Stimulated activated CD8-positive, alpha-beta memory T cell treated with anti-CD3 and anti-CD28 coated beads, Interleukin-7, amount 100 ng/mL, for 48 hours (primary cell): ENCODE measurements at places on chromosomes 2 and 18.

DNA sequence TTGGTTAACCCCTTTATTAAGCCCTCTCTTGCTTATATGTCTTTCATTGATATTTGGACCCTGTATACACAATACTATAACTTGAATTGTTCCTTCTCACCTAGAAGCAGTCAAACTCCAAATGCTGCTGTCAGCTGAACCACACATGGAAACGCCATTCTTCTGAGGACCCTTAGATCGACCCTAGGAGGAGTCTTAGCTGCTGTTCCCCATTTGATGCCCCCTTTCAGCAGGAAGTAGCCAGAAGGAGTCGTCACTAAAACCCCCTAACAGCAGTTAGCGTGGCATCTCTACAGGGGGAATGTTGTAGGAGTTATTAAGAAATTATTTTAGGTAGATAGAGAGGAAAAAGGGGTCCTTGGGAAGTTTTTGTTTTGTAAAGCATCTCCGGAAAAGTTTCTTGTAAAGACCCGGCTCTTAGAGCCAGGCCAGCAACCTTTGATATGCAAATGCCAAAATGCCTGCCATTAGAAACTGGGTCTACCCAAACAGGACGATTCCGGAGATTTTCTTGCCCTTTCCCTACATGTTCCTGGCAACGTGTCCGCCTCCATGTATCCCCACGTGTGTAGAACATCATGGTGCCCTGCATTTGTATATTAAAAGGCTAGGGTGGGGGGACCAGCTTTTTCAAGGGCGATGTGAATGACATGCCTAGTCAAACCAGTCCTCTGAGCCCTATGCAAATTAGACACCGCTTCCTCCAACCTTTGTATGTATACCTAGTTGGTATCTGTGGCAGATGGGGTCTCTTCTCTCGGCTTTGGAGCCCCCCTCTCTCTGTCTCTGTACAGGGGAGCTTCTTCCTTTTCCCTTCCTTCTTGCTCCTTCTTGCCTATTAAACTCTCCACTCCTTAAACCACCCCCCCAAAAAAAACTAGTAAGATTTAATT lies 638.4 kb upstream of the POU3F3 start:
- no peak for DNase-seq

- no peak for DNase-seq
Measured at GRCh38 chr2:43361286-43361685, 134.9 kb upstream of the ZFP36L2 start.

GRCh38 chr2:181742922-181743722 lies 62.8 kb upstream of the NEUROD1 start:
- DNase-seq: peak; percentile 5

DNA sequence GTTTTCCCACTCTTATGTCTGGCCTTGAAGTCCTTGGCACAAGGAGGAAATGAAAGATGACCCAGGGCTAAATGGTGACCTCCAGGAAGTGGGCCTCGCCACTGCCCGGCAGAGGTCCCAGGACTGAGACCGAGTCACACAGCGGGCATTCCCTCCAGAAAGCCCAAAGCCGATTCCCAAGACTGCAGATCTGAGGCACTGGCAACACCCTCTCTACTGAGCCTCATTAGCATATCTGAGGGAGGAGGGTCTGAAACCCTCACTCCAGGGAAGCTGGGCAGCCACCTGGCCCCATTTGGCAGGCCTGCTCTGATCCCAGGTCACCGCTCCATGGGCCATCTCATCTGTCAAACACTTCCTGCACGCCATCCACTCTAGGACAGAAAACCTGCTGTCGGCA lies 29.1 kb downstream of the FAM178B start:
- no peak for DNase-seq

- DNase-seq: peak; percentile 78
Measured at GRCh38 chr2:219176818-219177551, at the start of gene CNPPD1. Gene CNPPD1 (minus strand): TSS chr2:219176925. CDS start chr2:219176828, 97 bp downstream.

- no peak for DNase-seq
Measured at GRCh38 chr2:235485362-235485761, 8.5 kb upstream of the AGAP1 start.

DNA sequence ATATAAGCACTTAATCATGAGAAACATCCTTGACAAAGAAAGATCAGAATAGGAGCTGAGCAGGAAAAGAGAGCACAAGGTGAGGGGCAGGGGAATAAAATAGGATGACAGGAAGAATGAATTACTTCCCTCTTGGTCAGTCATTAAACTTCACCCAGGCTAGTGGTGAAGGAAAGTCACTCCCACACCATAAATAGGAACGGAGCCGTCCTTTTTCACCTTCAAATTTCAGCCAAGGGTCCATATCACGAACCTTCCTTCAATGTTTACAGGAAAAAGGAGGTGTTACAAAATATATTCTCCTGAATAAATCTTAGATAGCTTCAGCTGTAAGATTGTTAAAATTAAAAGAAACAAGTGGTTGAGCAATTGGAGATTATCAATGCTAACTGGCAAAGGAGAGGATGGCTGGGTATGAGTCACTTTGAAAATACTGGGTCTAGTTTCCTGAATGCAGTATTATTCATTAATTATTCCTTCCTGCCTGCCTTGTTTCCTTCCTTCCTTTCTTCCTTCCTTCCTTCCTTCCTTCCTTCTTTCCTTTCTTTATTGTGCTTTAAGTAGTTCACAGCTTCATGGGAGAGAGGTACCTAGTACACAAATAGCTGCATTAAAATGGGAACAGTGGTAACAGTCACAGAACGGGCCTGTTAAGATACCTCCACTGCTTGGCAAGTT lies 292.3 kb upstream of the ID2 start:
- DNase-seq: no peak
